Skeletal muscle cell (primary cell): ENCODE measurements at places on chromosomes 2 and 18.

- no peak for DNase-seq
These were observed 222.9 kb upstream of the AGAP1 start for GRCh38 chr2:235270956-235271355.

DNA sequence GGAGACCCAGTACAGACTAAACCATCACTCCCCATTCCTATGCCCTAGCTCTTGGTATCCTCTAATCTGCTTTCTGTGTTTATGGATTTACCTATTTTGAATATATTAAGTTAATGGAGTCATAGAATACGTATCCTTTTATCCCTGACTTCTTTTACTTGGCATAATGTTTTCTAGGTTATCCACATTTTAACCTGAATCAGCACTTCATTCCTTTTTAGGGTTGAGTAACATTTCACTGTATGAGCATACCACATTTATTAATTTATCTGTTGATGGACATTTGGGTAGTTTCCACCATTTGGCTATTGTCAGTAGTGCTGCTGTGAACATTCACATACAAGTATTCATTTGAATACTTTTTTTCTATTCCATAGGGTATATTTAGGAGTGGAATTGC lies 157.3 kb upstream of the CTNNA2 start:
- no peak for DNase-seq

GRCh38 chr2:1874950-1875349 lies 130.6 kb upstream of the PXDN start:
- DNase-seq, result no peak

DNA sequence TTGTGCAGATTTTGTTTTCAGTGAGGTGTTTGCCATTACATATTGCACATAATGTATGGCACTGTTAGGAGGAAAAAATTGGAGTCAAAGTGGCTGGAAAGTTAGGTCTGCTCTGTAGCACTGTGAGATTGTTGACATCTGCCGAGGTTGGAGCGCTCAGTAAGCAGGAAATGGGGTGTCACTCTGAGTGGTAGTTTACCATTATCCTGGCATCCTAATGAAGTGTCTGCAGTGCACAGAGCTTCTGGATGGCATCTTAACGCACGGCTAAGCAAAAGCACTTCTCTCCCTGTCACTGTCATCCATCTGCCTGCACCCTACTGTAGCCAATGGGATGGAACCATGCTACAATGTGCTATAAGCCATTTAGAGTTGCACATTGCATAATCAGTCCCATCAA lies 561.9 kb downstream of the ARHGAP15 start:
- no peak for DNase-seq

- no peak for DNase-seq
These were observed 25.5 kb downstream of the LYPD6 start for GRCh38 chr2:149355716-149356422.

- peak; percentile 97 for DNase-seq
These were observed 36.4 kb downstream of the PXDN start for GRCh38 chr2:1707771-1708418.

DNA sequence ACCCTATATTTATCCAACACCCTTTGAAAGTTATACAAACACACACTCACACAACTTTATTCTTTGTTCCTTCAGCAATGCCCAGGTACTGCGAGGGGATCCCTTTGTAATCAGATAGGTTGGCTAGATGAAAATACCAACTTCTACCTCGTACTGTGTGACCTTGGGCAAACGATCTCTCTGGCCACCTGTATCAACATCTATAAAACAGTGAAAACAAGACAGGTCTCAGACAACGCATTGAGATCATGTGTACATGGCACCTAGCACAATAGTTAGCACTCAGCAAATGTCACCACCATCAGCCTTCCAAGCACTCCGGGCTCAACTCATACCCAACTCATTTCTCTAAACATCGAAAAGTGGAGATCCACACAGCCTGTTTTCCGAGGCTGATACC lies 118.4 kb upstream of the PPP1CB start:
- no peak for DNase-seq

GRCh38 chr2:239584986-239585385 lies 184.2 kb upstream of the HDAC4 start:
- no peak for DNase-seq

DNA sequence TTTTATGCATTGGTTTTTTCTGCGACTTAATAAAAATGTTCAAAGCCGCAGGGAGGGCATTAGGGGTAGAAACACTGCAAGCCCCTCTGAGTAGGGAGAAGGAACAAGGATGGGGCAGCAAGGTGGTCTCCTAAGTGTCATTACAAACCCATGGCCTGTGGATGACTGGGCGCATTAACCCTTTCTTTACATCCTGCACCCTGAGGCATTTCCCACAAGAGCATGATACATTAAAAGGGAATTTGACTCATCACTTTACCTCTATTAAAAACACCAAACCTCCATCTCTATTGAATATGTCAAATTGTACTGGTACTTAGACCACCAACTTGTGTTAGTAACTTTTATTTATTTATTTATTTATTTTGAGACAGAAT lies 112.5 kb downstream of the VIT start:
- no peak for DNase-seq

DNA sequence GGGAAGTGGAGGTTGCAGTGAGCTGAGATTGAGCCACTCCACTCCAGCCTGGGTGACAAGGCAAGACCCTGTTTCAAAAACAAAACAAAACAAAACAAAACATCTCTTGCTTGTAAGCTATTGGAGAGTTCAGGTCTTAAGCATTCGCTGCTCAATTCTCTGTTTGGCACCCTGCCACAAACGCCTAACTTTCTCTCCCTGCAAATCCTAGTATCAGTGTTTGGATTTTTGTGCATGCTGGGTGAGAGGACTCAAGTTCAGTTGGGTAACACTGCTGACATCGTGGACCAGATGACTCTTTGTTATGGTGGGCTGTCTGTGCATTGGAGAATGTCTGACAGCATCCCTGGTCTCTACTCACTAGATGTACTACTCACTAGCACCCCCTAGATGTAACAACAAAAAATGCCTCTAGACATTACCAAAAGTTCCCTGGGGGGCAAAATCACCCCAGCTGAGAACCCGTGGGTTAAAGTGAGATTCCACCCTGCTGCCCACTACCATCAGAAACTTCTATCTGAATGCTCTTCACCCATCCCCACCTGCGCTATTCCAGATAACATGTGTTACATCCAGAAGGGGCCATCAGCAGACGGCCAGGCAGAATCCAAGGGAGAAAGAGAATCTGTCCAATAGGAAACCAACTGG lies 50.9 kb downstream of the CACNB4 start:
- no peak for DNase-seq

DNA sequence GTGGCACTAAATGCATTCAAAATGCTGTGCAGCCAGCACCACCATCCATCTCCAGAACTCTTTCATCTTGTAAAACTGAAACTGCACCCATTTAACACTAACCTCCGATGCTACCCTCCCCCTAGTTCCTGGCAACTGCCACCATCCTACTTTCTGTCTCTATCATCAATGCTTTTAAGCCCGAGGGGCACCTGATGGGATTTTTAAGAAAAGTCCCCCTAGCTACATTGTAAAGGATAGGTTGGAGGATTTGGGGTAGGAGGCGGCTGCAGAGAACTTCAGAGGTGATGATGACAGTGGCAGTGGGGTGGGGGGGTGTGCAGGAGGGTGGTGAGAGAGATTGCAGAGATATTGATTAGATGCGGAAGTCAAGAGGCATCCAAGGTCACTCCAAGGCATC lies 10.8 kb upstream of the YWHAQ start:
- DNase-seq, result no peak

- no peak for DNase-seq
These were observed 54.2 kb downstream of the MGAT4A start for GRCh38 chr2:98676742-98677141.

- no peak for DNase-seq
These were observed at the start of gene ALPI for GRCh38 chr2:232455426-232456255. Gene ALPI (plus strand): TSS chr2:232456153. CDS start chr2:232456200, 47 bp downstream.

- no peak for DNase-seq
These were observed 41.0 kb downstream of the PTGR3 start for GRCh38 chr18:75167759-75168618.

DNA sequence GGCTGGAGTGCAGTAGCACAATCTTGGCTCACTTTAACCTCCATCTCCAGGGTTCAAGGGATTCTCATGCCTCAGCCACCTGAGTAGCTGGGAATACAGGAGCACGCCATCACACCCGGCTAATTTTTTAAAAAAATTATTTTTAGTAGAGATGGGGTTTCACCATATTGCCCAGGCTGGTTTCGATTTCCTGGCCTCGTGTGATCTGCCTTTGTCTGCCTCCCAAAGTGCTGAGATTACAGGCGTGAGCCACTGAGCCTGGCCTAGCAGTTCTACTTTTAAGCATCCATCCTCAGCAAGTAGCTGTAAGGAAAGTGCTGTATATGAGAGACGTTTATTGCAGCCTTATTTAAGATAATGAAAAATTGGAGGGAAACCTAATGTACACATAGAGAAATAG lies 79.7 kb downstream of the ZDBF2 start:
- no peak for DNase-seq

- no peak for DNase-seq
These were observed 65.3 kb upstream of the OTOS start for GRCh38 chr2:240205772-240206171.

- no peak for DNase-seq
These were observed 133.0 kb downstream of the MAP4K4 start for GRCh38 chr2:101830555-101830954.

DNA sequence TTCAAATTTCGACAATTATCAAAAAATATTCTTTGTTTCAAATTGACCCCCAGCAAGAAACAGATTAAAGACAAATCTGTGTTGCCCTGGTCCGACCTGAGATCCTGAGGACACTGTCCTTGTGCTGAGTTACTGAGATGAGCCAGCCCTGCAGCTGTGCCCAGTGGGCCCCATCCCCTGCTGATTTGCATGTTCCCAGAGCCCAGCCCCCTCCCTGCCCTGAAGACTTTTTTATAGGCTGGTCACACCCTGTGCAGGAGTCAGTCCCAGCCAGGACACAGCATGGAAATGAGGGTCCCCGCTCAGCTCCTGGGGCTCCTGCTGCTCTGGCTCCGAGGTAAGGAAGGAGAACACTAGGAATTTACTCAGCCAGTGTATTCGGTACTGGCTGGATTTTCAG lies 31.4 kb upstream of the ZNG1B start:
- no peak for DNase-seq

- DNase-seq, result no peak
These were observed 205.5 kb downstream of the DNAH7 start for GRCh38 chr2:195863121-195863520.

DNA sequence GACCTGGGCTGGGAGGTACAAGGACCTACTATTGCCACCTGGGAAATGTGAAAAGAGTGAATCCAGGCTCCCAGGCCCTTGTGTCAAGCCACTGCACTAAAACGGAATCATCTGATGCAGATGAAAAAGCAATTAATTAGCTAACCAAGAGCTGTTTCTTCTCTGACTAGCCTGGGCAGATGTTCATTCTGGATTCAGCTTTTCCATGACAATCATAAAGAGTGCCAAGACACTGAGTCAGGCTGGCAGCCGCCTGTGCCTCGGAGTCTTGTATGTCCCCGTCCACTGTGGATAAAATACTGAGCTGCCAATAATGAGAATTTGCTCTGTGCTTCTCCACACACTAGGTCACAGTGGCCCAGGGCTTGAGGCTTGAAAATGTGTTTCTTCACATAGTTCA lies 21.7 kb upstream of the LCLAT1 start:
- no peak for DNase-seq

- no peak for DNase-seq
These were observed 1099.4 kb upstream of the PIK3C3 start for GRCh38 chr18:40855661-40856060.

- no peak for DNase-seq
These were observed 6.9 kb downstream of the OSR1 start for GRCh38 chr2:19351499-19351898.
